ENCODE measurements at places on chromosomes 7 and 10.

GRCh38 chr7:16046041-16046440 is 359.6 kb upstream of the MEOX2 start:
- peak; percentile 40 for DNase-seq

- peak; percentile 33 for DNase-seq
These were observed 18.6 kb downstream of the NSMCE4A start for GRCh38 chr10:121956111-121957061.

DNA sequence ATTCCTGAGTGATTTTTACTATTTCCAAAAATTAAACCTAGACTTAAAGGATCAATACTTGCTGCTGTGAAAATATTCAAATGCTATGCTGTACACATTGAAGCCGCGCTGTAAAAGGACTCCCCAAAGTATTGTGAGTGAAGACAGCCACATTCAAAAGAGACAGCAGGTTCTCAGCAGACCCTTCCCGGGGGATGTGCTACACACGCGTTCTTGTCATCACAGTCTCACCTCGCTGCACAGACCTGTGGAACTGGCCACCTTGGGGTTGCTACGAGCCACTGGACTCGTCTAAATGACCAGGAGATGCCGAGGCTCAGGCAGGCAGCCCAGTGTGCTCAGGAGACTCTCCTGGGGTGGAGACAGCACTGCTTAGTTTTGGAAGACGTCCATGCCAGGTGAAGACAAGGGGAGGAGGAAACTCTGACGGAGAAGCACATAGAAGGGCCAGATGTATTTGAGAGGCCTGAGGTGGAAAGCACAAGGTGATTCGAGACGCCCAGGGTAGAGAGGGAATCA is 367.7 kb upstream of the SHH start:
- DNase-seq, result no peak

DNA sequence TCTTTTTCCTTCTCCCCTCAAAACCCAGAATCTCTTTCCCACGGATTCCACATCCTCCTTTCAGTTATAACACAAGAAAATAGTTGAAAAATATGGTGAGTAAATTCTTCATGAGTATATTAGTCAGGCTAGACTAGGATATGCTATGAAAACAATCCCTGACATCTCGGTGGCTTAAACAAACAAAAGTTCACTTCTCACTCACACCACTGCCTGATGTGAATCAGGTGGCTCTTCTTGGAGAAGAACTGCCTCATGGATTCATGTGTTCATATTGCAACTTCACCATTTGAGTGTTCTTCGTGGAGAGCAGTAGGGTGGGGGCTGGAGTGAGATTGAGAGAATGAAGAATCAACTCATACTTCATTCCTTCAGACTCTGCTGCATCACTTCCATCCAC is 204.1 kb downstream of the PHF14 start:
- no peak for DNase-seq

DNA sequence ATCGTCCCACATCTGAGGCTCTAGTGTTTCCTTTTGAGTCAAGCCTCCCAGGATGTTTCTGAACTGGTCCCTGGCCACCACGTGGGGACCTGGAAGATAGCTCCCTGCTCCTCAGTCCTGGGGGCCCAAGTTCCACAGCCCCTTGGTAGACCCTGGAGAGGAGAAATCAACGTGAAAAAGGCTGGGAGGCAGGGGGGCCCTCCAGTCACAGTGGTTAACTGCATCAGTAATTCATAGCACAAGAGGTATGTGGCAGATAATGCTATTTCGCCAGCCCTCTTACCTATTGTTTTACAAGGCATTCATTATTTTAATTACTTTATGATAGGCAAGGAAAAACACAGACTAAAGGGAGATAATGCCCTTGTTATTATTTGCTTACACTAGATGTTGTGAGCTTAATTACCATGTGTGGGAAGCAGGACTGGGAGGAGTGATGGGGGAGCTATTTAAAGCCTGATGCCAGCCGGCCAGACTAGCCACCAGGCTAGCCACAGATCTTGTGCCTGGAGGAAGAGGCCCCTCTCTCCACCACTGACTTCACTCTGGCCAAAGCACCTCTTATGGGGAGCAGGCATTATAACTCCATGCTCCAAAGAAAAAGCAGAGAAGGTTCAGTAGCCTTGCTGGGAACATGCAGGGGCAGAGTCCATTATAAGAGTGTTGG is 230.7 kb downstream of the KCNMA1 start:
- DNase-seq, result no peak

GRCh38 chr7:102279537-102280400 is 6.9 kb upstream of the SH2B2 start:
- DNase-seq, result peak; percentile 35

DNA sequence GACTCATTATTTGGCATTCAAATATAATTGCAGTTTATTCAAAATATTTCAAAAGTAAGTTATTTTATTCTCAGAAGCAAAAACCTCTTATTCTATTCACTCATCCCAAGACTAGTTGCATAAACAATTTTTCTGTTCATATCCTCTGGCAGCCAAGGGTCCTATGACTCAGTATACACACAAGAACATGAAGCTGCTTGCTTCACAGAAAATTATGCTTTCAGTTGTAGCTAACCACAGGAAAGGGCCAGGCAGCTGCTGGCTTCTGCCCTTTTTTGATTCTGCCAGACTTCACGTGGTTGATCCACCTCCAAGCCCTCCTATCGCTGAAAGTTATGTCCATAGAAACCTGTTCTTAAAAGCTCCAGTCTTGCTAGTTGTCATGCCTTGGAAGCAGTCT is 108.8 kb downstream of the ABCA13 start:
- DNase-seq, result peak; percentile 87

DNA sequence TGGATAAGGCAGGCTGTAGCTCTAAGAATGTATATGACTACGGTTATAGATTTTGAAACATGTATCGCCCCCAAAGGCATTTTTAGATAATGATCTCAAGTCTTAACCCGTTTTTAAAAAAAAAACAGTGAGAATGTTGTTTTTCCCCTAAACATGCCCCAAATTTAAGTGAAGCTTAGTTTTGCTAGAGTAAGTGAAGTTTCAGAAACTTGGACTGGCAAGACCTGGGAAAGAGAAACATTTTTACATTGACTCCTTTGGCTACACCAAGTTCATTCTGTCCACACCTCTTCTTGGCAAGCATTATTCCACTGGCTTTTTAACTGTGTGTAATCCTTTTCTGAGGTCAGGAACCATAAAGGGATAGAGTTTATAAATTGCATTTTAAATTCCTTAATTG is 216.7 kb upstream of the CELF2 start:
- DNase-seq, result no peak

GRCh38 chr10:33193701-33194521 is 140.6 kb downstream of the NRP1 start:
- peak; percentile 65 for DNase-seq

GRCh38 chr10:43239756-43240155 is 27.1 kb downstream of the RASGEF1A start:
- DNase-seq, result no peak

DNA sequence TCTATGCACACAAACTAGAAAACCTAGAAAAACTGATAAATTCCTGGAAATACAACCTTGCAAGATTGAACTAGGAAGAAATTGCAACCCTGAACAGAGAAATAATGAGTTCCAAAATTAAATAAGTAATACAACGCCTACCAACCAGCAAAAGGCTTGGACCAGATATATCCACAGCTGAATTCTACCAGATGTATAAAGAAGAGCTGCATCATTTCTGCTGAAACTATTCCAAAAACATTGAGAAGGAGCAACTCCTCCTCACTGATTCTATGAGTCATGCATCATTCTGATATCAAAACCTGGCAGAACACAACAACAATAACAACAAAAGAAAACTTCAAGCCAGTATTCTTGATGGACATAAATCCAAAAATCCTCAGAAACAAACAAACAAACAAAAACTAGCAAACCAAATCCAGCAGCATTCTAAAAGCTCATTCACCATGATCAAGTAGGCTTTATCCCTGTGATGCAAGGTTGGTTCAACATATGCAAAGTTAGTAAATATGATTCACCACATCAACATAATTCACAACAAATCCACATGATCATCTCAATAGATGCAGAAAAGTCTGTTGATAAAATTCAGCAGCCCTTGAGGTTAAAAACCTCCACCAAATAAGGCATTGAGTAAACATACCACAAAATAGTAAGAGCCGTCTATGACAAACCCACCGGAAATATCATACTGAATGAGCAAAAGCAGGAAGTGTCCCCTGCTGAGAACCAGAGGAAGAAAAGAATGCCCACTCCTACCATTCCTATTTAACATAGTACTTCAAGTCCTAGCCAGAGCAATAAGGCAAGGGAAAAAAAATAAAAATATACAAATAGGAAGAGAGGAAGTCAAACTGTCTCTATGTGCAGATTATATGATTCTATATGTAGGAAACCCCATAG is 98.2 kb downstream of the PCDH15 start:
- DNase-seq, result no peak

- peak; percentile 90 for DNase-seq
These were observed 49.4 kb downstream of the HK1 start for GRCh38 chr10:69327463-69328379.

DNA sequence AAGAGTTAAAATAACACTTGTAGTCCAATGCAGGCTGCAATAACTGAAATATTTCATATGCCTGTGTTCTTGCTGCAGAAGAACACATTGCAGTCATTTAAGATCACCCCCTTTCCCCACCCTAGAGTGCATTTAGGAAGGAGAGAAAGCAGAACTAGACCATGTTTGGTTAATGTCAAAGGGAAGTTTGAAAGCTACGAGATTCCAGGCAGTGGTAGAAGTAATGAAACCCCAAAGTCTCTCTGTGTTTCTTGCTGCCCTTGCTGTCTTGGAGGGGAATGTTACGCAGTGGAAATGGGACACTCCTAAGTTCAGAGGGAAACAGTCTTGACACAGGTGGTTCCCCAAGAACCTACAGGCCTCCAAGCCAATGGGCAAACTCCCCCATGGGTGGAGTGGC is 242.9 kb downstream of the PTEN start:
- no peak for DNase-seq

GRCh38 chr10:43685744-43686143 is 37.1 kb upstream of the ZNF32 start:
- no peak for DNase-seq

DNA sequence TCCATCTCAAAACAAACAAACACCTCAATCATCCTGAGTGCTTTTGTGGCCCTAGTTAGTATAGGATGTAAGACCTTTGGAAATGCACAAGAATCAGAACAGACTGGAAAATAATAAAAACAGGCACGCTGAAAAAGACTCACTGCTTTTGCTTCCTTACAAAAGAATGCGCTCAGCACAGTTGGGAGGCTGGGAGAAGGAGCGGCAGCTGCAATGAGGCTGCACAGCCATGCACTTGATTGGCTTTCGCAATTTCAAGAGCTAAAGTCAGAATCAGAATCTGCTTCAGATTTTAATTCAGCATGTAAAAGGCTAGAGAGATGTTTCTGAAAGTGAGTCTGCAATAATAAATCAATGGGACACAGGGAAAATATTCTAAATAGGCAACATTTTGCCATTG is 97.2 kb downstream of the FRMD4A start:
- DNase-seq, result no peak

DNA sequence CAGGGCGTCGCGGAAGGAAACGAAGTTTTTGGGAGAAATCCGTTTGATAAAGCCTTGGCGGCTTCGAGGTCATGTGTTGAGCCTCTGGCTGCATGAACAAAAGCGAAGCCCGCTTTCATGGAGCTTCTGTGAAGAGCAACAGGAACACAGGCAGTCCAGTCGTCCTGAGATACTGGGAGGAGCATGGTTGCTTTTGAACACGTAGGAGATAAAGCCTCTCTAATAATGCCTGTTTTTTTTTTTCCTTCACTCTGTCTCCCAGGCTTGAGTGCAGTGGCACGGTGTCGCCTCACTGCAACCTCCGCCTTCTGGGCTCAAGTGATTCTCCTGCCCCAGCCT is 473 bp upstream of the ZNF32 start:
- peak; percentile 32 for DNase-seq

DNA sequence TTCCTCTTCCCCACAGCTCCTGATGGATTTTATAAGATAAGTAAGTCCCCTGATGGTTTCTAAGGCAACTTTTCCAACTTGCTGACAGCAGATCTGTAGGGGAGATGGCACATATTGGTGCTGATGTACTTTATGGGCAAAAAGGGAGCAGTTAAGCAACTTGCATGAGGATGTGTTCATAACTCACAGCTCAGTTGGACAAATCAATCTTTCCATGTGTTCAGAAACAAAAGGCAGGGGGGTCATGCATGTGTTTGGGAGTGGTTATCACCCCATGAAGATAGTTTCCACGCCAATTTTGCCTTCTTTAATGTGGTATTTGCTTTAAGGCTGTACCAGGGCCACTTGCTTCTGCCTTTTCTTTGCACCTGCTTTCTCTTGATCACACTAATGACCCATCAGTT is 6.1 kb downstream of the RBM20 start:
- no peak for DNase-seq

DNA sequence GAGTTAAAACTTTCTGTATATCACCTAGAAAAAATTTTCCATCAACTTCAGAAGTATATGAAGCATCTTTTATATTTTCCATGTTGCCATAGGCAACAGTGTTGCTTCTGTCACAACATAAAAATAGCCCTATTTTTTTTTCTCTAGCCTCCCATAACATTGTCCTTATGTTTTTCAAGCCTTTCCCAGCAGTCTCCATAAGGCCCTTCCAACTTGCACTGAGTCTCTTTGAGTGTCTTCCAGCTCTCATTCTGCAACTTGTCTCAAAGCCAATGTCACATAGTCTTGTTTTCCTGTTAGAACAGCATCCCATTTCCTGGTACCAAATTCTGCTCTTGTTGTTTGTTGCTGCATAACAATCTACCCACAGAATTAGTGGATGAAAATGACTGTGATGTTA is 1055.5 kb upstream of the GHITM start:
- DNase-seq, result no peak

DNA sequence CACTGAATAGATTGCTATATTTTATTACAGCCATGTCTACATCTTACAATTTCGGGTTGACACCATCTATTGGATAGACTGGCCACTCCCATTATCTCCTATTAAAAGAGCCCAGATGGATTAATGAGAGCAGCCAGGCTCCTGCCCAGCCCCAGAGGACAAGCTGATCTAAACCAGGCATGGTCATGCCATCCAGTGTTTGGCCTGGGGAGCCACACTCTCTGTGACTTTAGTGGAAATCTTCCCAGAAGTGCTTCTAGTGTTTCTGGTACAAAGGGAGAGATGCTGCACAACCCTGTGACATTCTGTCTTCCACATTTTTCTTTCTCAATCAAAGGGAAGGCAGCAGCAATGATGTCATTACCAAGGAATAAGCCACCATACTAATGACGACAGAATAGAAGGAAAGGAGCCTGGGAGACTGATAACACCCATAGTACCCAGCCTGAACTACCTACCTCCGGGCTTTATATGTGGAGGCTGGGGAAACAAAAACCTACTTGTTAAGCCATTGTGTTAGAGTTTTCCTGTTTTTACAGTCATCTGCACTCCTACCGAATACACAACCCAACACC is 5.0 kb downstream of the NEBL start:
- peak; percentile 24 for DNase-seq

GRCh38 chr7:116999311-116999710 is 46.0 kb downstream of the ST7 start:
- peak; percentile 67 for DNase-seq

All from amniotic epithelial cell (primary cell).